Spleen (tissue), 13 donors: ENCODE measurements at places on chromosomes 5 and 9. TPM values are rescaled to one million over a fixed set of nuclear protein-coding genes. Genes with fewer than 3 reads are reported as not detected.

- no peak overlapping the region for H3K4me3 ChIP-seq
- no peaks in the 10 kb centered on the region for H3K4me1 ChIP-seq
- H3K27me3 ChIP-seq, result no peaks in the 10 kb centered on the region
- no peak for DNase-seq
- H3K36me3 ChIP-seq, result no peaks in the 10 kb centered on the region
These were observed 730.6 kb upstream of the ZNF608 start for GRCh38 chr5:125476901-125477585.

- H3K36me3 ChIP-seq, result no peaks in the 10 kb centered on the region
- no peak overlapping the region for H3K27ac ChIP-seq
- H3K4me1 ChIP-seq, result no peaks in the 10 kb centered on the region
These were observed 30.7 kb upstream of the IRX1 start for GRCh38 chr5:3564827-3565518.

DNA sequence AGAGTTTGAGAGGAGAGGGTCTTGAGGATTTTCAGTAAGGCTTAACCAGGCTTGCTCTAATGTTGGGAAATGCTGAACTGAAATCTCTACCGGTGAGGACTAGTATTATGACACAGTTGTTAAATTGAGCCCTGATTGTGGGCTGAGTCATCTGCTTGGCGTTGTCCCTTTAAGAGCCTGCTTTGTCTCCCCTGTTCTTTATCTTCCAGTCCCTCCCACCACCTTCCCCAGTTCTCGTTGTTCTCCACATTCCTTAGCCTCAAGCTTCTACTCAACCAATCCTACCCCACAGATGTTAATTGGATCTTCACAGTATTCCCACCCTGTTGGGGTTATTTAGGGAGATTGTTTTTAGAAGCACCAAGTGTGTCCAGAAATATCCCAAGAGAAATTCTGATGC is 57.6 kb downstream of the ANKRD55 start:
- no peak overlapping the region for H3K27ac ChIP-seq
- no peaks in the 10 kb centered on the region for H3K27me3 ChIP-seq
- DNase-seq, result no peak
- no peak overlapping the region for H3K4me3 ChIP-seq
- no peaks in the 10 kb centered on the region for H3K36me3 ChIP-seq
- peaks cover 62% of the 10 kb centered on the region for H3K4me1 ChIP-seq

DNA sequence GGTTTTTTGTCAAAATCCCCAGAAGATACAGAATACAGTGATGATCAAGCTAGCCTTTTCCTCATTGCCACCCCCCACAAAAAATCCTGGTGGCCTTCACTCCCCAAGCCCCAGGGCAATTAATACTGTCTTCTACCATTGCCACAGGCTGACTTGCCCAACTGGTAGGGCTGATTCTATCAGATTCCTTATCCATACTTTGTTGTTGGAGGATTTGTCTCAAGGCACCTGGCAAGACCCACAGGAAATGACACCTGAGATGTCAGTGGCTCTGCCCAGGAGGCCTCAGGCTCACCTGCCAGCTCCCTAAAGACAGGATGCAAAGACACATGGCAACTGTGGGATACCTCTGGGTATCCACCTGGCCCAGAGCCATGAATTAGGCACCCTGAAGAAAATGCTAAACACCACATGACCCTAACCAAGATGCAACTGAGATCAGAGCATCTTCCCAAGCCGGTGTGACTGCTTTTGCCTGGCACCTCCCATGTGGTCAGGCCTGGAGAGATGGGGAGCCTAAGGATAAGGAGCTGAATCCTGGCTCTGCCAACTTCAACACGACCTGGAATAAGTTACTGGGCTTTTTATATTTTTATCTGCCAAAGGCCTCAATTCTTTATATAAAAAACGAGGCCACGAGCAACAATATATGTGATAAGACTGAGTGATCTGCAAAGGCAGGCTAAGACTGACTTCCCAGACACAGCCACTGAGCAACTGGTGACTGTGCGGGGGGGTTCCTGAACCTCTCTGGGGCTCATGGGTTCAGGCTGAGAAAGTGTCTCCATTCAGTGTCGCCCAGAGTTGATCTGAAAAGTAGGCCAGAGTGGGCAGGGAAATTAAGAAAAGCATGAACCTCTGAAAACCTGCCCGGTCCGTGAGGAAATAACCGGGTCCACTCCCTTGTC is 944 bp downstream of the ATOX1 start:
- H3K36me3 ChIP-seq, result no peaks in the 10 kb centered on the region
- H3K4me3 ChIP-seq, result peak overlapping the region; percentile 76

GRCh38 chr5:136285096-136285855 is 80.1 kb downstream of the TRPC7 start:
- H3K27me3 ChIP-seq, result no peaks in the 10 kb centered on the region
- H3K36me3 ChIP-seq, result no peaks in the 10 kb centered on the region
- no peak for DNase-seq
- H3K27ac ChIP-seq, result no peak overlapping the region
- no peak overlapping the region for H3K4me3 ChIP-seq

DNA sequence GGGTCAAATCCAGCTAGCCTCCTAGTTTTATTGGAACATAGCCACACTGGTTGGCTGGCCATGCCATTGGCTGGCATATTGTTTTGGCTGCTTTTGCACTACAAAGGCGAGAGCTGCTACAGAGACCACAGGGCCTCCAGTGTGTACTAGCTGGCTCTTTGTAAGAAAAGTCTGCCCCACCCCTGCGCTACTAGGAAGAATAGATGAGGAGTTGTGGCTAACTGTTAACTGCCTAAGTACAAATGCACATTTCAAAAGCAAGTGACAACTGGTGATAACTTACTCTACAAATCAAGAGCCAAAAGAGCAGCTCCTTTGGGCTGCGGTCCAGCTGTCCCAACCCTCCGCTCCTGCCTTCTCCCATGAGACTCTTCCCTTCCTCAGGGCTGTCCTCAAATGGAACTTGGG is 63.9 kb downstream of the SERINC5 start:
- no peaks in the 10 kb centered on the region for H3K36me3 ChIP-seq
- DNase-seq, result no peak
- no peak overlapping the region for H3K4me3 ChIP-seq
- no peaks in the 10 kb centered on the region for H3K27me3 ChIP-seq
- peak overlapping the region; percentile 69 for H3K27ac ChIP-seq

Gene DMRT3
- not detected for total RNA-seq

- no peaks in the 10 kb centered on the region for H3K4me1 ChIP-seq
- no peaks in the 10 kb centered on the region for H3K27me3 ChIP-seq
- no peak for DNase-seq
- no peaks in the 10 kb centered on the region for H3K36me3 ChIP-seq
- H3K27ac ChIP-seq, result no peak overlapping the region
- H3K4me3 ChIP-seq, result no peak overlapping the region
These were observed 1037.0 kb upstream of the CDH18 start for GRCh38 chr5:21024966-21025365.

GRCh38 chr9:114452219-114453165 is 52.8 kb downstream of the WHRN start:
- H3K27ac ChIP-seq, result peak overlapping the region; percentile 64
- no peaks in the 10 kb centered on the region for H3K27me3 ChIP-seq
- no peaks in the 10 kb centered on the region for H3K36me3 ChIP-seq
- DNase-seq, result no peak
- peaks cover 23% of the 10 kb centered on the region for H3K4me1 ChIP-seq

DNA sequence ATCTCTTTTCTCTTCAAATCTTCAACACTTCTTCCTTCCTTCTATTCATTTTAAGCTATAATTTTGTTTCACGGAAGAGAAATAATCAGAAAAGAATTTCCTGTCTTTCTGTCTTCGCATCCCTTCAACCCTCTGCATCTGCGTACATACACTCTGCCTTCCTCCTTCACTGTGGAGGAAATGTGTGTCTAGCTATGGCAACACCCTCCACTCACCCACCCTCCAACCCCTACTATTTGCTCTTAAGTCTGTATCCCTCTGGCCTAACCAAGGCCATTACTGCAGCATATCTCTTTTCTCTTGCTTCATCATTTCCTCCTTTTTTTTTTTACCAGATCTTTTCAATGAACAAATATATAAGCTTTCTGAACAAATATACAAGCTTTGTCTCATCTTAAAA is 105.7 kb upstream of the NUDT12 start:
- no peak for DNase-seq
- H3K36me3 ChIP-seq, result no peaks in the 10 kb centered on the region
- H3K4me3 ChIP-seq, result no peak overlapping the region
- H3K27ac ChIP-seq, result no peak overlapping the region
- H3K27me3 ChIP-seq, result no peaks in the 10 kb centered on the region

GRCh38 chr9:95826183-95826838 is 49.2 kb upstream of the ERCC6L2 start:
- no peak for DNase-seq
- H3K4me1 ChIP-seq, result no peaks in the 10 kb centered on the region
- H3K36me3 ChIP-seq, result no peaks in the 10 kb centered on the region
- no peaks in the 10 kb centered on the region for H3K27me3 ChIP-seq
- H3K4me3 ChIP-seq, result no peak overlapping the region
- H3K27ac ChIP-seq, result no peak overlapping the region

DNA sequence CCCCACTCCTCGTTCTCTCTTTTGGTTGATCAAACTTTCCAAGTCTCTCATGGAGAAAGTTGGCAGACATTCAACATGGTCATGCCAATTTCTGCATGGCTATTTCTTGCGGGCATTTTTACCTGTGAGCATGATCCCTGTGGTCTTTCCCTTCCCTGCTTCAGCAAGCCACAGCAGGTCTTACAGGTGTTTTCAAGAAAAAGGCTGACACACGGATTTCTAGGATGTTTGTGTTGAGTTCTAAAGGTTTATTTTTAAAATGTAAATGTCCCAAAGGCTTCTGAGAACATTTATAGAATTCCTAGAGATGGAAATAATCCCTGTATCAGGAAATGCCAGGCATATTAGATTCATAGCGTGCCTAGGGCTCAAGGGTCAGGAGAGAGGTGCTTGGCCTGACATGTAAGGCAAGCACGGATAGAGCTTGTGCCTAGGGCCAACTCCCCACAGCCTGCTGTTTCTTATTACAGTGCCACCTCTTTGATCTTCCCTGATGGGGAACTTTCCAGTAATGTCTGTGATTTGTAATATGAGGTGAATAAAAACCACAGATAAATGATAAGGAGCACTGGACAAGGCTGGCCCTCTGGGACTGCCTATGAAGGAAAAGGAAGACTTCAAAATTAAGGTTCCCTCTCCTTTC is 79.8 kb downstream of the MUSK start:
- H3K4me3 ChIP-seq, result no peak overlapping the region
- no peaks in the 10 kb centered on the region for H3K4me1 ChIP-seq
- no peak for DNase-seq
- H3K36me3 ChIP-seq, result no peaks in the 10 kb centered on the region

DNA sequence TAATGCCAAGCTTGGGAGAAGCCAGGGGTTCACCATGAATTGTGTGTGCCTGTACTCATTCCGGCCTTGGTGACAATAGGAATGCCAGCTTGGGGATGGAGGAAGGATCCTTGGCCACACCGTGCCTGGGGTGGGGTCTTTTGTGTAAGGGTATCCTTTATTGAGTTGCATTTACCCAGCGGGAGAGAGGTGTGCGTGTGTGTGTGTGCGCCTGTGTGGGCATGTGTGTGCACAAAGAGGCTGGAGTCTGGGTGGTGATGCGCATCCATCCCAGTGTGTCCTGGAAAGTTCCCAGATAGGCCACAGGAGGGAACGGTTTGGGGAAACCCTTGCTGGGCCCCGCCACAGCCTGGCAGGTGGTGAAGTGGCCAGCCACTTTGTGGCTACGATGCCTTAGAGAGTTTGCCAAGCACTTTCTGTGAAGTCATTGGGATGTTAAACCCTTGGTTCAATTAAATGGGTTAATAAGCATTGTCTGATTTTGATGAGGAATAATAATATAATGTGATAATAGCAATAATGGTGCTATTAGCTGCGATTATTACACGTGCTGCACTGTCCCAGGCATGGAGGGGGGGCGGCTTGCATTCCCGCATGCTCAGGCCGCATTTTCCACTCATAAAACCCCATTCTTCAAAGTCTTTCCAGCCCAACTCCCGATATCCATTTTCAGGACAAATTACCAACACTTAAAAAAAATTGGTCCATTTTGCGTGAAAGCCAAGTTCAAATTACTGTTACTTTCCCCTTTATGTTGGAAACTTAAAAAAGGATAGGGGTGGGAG is 13.7 kb downstream of the PITX1 start:
- DNase-seq, result peak; percentile 37
- H3K4me1 ChIP-seq, result no peaks in the 10 kb centered on the region
- no peaks in the 10 kb centered on the region for H3K27me3 ChIP-seq
- no peak overlapping the region for H3K27ac ChIP-seq
- H3K36me3 ChIP-seq, result no peaks in the 10 kb centered on the region

Gene SLC45A2
- 0.74 TPM for total RNA-seq

GRCh38 chr5:6106756-6107155 is 271.6 kb downstream of the MED10 start:
- no peaks in the 10 kb centered on the region for H3K4me1 ChIP-seq
- H3K36me3 ChIP-seq, result no peaks in the 10 kb centered on the region
- H3K27ac ChIP-seq, result no peak overlapping the region
- no peaks in the 10 kb centered on the region for H3K27me3 ChIP-seq
- no peak overlapping the region for H3K4me3 ChIP-seq
- no peak for DNase-seq

DNA sequence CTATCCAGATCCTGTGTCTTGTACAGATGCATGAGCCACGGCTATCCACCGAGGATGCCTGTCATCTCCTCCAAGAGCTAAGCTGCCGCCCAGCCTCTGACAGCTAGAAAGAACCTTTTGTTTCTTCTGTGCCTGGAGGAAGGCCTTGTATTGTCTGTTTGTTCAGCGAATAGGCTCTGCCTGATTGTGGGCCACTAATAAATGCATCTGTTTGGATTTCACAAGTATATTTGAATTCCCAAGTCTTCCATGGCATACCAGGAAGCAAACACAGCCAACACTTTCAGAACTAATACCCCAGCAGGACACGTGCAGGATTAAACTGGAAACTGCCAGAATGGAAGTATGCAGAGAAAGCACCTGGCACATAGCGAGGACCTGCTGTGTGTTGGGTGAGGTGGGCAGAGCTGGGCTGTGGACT is 92.7 kb upstream of the NEURL1B start:
- H3K36me3 ChIP-seq, result no peaks in the 10 kb centered on the region
- DNase-seq, result no peak
- no peaks in the 10 kb centered on the region for H3K27me3 ChIP-seq
- H3K4me1 ChIP-seq, result no peaks in the 10 kb centered on the region
- no peak overlapping the region for H3K27ac ChIP-seq

Gene TNFSF15
- total RNA-seq, result 0.89 TPM

DNA sequence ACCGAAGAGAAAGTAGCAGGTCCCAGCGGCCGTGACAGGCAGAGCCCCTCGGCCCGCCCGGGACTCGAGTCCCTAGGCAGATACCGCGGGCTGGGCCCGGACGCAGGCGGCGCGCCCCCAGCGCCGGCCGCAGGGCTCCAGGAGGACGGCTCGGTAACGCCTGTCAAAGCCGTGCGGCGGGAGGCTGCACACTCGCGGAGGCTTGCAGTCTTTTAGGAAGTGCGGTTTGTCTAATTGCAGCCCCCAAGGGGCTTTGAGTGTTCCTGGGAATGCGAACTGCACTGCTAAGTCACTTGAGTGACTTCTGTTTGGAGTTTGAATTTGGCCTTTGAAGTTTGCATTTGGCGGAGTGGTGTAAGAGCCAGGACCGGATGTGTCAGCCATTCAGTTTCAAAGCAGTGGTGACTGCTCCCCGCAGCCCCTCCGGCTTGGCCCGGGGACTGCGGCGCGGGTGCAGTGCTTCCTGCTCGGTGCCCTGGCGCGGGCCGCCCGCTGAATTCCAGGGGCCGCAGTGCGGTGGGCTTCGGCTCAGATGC is 1.3 kb downstream of the MAP3K1 start:
- no peaks in the 10 kb centered on the region for H3K36me3 ChIP-seq
- H3K4me1 ChIP-seq, result peaks cover 41% of the 10 kb centered on the region
- H3K4me3 ChIP-seq, result peak overlapping the region; percentile 87
- DNase-seq, result peak; percentile 93
- H3K27ac ChIP-seq, result peak overlapping the region; percentile 99
